GM03348 (cell line): ENCODE measurements at places on chromosomes 3 and 15.

- DNase-seq, result no peak
Measured at GRCh38 chr15:89502867-89503595, 6.6 kb upstream of the RHCG start.

- no peak for DNase-seq
Measured at GRCh38 chr3:80537680-80538079, 769.9 kb upstream of the ROBO1 start.

DNA sequence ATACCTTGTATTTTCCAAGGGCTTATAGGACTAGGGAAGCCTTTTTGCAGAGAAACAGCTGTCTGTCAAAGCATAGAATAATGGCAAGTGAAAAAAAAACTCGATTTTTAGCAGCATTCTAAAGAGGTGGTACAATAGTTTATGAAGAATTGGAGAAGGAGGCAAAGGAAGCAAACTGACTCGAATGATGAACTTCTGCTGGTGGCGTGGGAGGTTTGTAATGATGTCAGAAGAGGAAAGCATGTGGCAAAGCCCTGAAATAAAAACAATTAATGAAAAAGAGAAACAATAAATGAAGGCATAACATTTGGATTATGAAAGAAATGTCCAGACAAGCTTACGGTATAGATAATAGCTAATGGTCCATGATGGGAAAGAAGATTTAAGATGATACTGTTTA is 77.5 kb downstream of the RARB start:
- DNase-seq, result no peak

- no peak for DNase-seq
Measured at GRCh38 chr3:186152361-186152798, 43.5 kb upstream of the ETV5 start.

DNA sequence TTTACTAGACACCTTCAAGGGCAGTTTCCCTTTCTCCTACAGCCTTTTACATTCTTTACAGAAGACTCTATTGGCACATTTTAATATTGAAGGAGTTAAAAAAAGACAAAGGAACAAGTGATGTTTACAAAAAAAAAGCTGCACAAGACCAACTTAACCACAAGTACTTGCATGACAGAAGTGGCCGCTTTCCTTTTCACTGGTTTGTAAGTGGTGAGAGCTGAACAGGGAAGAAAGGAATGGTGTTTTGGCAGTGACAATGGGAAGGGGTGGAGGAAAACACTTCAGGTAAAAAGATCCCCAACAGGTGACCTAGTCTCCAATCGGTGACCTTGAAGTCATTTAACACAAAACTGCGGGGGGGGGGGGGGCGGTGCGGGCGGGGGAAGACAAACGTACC is 1.1 kb downstream of the WDR72 start:
- DNase-seq, result no peak

DNA sequence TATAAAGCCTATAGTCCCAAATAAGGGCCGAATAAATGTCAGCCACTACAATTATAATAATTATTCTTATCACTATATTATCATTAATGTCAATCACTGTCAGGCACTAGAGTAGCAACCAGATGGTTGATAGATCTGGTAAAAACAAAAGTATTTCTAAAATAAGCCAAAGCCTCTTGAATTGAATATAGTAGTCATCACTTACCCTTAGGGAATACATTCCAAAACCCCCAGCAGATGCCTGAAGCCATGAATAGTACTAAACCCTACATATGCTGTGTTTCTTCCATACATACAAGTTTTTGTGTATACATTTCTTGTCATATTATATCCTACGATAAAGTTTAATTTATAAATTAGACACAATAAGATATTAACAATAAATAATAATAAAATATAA is 59.1 kb downstream of the LRRC3B start:
- DNase-seq, result no peak

GRCh38 chr3:9074079-9074478 is 110.8 kb upstream of the RAD18 start:
- DNase-seq, result peak; percentile 63

DNA sequence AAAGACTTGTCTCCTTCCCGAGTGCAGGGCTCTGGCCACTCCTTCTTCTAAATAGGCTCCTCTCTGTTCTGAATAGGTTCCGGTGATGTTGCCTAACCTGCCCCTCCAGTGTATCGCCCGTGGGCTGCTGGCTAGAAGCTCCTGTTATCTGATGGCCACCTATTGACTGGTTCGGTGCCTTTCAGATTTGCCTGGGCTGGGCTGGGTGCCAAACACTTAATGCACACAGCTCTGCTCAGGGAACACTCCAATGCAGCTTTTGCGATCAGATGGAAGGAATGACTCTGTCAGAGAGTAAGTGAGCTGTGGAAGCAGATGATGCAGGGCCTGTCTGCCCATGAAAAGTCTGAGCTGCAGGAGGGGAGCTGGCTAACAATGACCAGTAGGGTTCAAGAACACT is 112.9 kb downstream of the CORO2B start:
- no peak for DNase-seq

DNA sequence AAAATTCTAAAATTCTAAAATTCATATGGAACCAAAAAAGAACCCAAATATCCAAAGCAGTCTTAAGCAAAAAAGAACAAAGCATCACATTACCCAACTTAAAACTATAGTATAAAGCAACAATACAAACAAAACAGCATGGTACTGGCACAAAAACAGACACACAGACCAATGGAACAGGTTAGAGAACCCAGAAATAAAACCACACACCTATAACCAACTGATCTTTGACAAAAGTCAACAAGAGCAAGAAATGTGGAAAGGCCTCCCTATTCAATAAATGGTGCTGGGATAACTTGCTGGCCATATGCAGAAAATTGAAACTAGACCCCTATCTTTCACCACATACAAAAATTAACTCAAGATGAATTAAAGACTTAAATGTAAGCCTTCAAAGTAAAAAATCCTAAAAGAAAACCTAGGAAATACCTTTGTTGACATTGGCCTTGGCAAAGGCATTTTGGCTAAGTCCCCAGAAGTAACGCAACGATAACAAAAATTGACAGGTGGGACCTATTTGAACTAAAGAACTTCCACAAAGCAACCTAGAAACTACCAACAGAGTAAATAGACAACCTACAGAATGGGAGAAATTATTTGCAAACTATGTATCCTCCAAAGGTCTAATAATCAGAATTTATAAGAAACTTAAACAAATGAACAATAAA is 56.9 kb downstream of the TTBK2 start:
- DNase-seq, result no peak

GRCh38 chr3:19149368-19149767 is 1.1 kb downstream of the KCNH8 start:
- peak; percentile 15 for DNase-seq
